Aortic smooth muscle cell (primary cell): ENCODE measurements at places on chromosomes 13 and 19. TPM values are rescaled to one million over a fixed set of nuclear protein-coding genes. Genes with fewer than 3 reads are reported as not detected.

The PPM1N gene
- 1.7 and 2.1 TPM in 2 replicates for total RNA-seq

The RYR1 gene
- total RNA-seq = under 0.01 TPM in 2 replicates

The ZNF562 gene
- total RNA-seq = 19.8 and 23.1 TPM in 2 replicates

The ENOX1 gene
- 0.40 and 1.2 TPM in 2 replicates for total RNA-seq

The SIGLEC8 gene
- total RNA-seq = not detected in 2 replicates

The CLEC17A gene
- total RNA-seq = 0.06 and 0.13 TPM in 2 replicates

The YJEFN3 gene
- total RNA-seq = 0.13 and 0.44 TPM in 2 replicates
